Islet precursor cell (in vitro differentiated cells): ENCODE measurements at places on chromosomes 5 and 9.

GRCh38 chr5:111950660-111951059, 193.7 kb upstream of the NREP start:
- DNase-seq, result no peak

GRCh38 chr9:130642926-130643325, 21.5 kb upstream of the PRDM12 start:
- peak; percentile 52 for DNase-seq

DNA sequence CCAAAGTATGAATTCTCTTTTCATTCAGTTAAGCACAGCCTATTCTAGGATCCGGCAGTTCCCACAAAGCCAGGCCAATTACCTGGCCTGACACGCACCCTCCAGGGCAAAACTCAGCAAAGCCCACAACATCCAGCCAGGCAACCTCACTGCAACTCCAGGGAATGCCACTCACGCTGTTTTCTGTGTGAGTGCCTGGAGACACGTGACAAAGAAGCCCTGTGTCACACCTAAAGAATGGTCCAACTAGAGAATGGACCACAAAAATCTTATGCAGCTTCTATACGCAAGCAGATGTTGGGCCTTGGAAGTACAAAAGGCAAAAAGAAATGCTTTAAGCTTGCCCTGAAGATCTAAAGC, 20.2 kb downstream of the RETREG1 start:
- DNase-seq, result peak; percentile 87

GRCh38 chr5:156934450-156935211, 28.4 kb downstream of the TIMD4 start:
- no peak for DNase-seq

DNA sequence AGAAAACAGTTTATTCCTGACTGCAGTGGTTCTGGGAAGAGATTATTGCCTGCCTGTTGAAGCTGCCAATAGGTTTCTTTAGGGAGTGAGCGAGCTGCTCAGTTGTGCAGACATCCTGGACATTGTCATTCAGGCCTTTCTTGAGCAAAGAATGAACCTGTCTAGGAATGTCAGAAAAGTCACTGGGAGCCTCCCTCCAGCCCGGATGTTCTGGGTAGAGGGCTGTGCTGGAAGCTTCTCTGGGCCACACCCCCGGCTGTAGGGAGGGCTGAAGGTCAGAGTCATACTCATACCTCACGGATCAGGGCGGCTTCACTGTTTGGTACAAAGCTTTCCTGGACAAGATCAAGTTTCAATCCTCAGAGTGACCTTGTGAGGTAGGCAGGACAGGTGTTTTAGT, 33.4 kb upstream of the TBC1D2 start:
- DNase-seq, result no peak
